Renal cortex interstitium (tissue), 15 donors: ENCODE measurements at places on chromosomes 3 and 15. TPM values are rescaled to one million over a fixed set of nuclear protein-coding genes. Genes with fewer than 3 reads are reported as not detected.

Gene GPR62
- polyA plus RNA-seq = 0.53 TPM

Gene FRMD4B
- polyA plus RNA-seq = 45.2 TPM

Gene CAND2
- 9.3 TPM for polyA plus RNA-seq

Gene PLA2G4E
- polyA plus RNA-seq = not detected

Gene CCR3
- 0.09 TPM for polyA plus RNA-seq

Gene ATP2C1
- polyA plus RNA-seq = 148 TPM

Gene PIERCE2
- 6.5 TPM for polyA plus RNA-seq

Gene STAC
- polyA plus RNA-seq = 11.1 TPM

Gene TUSC2
- 26.4 TPM for polyA plus RNA-seq

Gene MAGI1
- 33.5 TPM for polyA plus RNA-seq

Gene CEMIP
- 3.5 TPM for polyA plus RNA-seq

Gene LRRC2
- polyA plus RNA-seq = 1.7 TPM

Gene SOX14
- not detected for polyA plus RNA-seq

Gene DUOXA2
- polyA plus RNA-seq = not detected

Gene HTR3E
- not detected for polyA plus RNA-seq

Gene EPHB1
- 5.1 TPM for polyA plus RNA-seq

Gene MESP1
- polyA plus RNA-seq = 0.59 TPM

Gene CLDN16
- polyA plus RNA-seq = 35.9 TPM

Gene MST1
- 99.1 TPM for polyA plus RNA-seq

Gene FBXO45
- 15.4 TPM for polyA plus RNA-seq

Gene TSEN2
- 24.0 TPM for polyA plus RNA-seq

Gene ONECUT1
- polyA plus RNA-seq = 0.23 TPM

Gene KLHL6
- polyA plus RNA-seq = 1.9 TPM

Gene CPEB1
- 2.6 TPM for polyA plus RNA-seq

Gene CEP152
- polyA plus RNA-seq = 9.4 TPM

Gene ABHD2
- polyA plus RNA-seq = 29.2 TPM

Gene EXD1
- polyA plus RNA-seq = not detected

Gene AHSG
- 0.33 TPM for polyA plus RNA-seq

Gene ALCAM
- 112 TPM for polyA plus RNA-seq

Gene PRR23B
- not detected for polyA plus RNA-seq

Gene PFKFB4
- polyA plus RNA-seq = 5.2 TPM

Gene SLC4A7
- 22.6 TPM for polyA plus RNA-seq

Gene PLXNB1
- 200 TPM for polyA plus RNA-seq

Gene ROPN1
- polyA plus RNA-seq = not detected

Gene MYO5A
- 9.6 TPM for polyA plus RNA-seq

Gene STRIT1
- 2.0 TPM for polyA plus RNA-seq

Gene FETUB
- 0.31 TPM for polyA plus RNA-seq

Gene ERICH6
- polyA plus RNA-seq = 1.8 TPM

Gene ESYT3
- polyA plus RNA-seq = 1.4 TPM

Gene GLDN
- 0.25 TPM for polyA plus RNA-seq

Gene CPA3
- 0.67 TPM for polyA plus RNA-seq

Gene SPESP1
- polyA plus RNA-seq = 5.3 TPM

Gene TMEM207
- 25.9 TPM for polyA plus RNA-seq

Gene CFAP100
- 0.84 TPM for polyA plus RNA-seq

Gene AGBL1
- polyA plus RNA-seq = 0.26 TPM

Gene LYZL4
- not detected for polyA plus RNA-seq

Gene MAN2C1
- polyA plus RNA-seq = 112 TPM

Gene KCTD6
- polyA plus RNA-seq = 30.6 TPM

Gene TMPRSS7
- polyA plus RNA-seq = not detected

Gene GOLGA8N
- polyA plus RNA-seq = 42.2 TPM

Gene PRSS50
- 3.2 TPM for polyA plus RNA-seq

Gene PPP2R3A
- 24.6 TPM for polyA plus RNA-seq

Gene GPR160
- polyA plus RNA-seq = 43.6 TPM

Gene KBTBD13
- 0.03 TPM for polyA plus RNA-seq

Gene RBM6
- 135 TPM for polyA plus RNA-seq

Gene PPP1R14D
- 0.27 TPM for polyA plus RNA-seq

Gene KNG1
- polyA plus RNA-seq = 74.3 TPM

Gene TAMM41
- 19.3 TPM for polyA plus RNA-seq
